ENCODE measurements at places on chromosomes 7 and 10.

GRCh38 chr10:31702005-31702404 lies 226.6 kb downstream of the ARHGAP12 start:
- no peak for DNase-seq

GRCh38 chr10:88974446-88975376 lies 15.9 kb upstream of the FAS start:
- no peak for DNase-seq

GRCh38 chr7:149666360-149666945 lies 106.9 kb downstream of the ZNF467 start:
- no peak for DNase-seq

GRCh38 chr10:35133586-35133985 lies 6.9 kb downstream of the CREM start:
- DNase-seq = no peak

GRCh38 chr10:53209944-53210611 lies 437.5 kb upstream of the MBL2 start:
- peak; percentile 15 for DNase-seq

DNA sequence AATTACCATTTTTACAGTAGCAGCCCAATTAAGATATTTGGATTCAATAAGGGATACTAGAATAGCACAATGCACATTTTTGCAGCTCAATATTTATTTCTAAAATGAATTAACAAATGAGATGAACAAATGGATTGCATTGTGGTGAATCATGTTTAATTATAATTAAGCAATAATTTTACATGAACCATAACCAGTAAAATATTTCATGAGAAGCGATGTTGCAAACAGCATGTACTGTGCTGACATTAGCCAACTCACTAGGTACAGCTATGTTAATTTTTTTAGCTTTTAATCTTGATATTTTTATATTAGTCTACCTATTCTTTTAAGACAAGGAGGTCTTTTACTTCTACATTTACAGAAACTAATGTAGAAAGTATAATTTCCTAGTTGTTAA lies 399.1 kb upstream of the AKR1E2 start:
- DNase-seq = peak; percentile 20

GRCh38 chr10:129965425-129965808 lies 1.3 kb upstream of the EBF3 start:
- DNase-seq = no peak

- no peak for DNase-seq
These were observed 56.5 kb downstream of the SHTN1 start for GRCh38 chr10:116948530-116948870.

GRCh38 chr7:131722371-131722770 lies 165.9 kb upstream of the PODXL start:
- peak; percentile 71 for DNase-seq

GRCh38 chr10:119655566-119656001 lies 4.4 kb downstream of the BAG3 start:
- peak; percentile 69 for DNase-seq

DNA sequence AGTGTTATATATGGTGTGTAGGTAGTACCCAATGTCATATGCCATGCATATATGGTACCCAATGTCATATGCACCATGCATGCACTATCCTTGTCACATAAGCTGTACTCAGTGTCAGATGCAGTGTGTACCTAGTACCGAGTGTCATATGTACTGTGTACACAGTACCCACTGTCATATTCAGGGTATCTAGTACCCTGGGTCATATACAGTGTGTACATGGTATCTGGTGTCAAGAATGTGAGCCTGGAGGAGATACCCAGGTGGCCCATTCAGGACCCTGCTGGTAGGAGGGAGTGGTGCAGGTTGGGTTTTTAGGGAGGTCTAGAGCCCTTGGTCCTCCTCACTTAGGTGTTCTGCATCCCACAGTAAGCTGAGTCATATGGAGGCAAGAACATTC lies 1.8 kb downstream of the ZMYND11 start:
- DNase-seq = no peak

DNA sequence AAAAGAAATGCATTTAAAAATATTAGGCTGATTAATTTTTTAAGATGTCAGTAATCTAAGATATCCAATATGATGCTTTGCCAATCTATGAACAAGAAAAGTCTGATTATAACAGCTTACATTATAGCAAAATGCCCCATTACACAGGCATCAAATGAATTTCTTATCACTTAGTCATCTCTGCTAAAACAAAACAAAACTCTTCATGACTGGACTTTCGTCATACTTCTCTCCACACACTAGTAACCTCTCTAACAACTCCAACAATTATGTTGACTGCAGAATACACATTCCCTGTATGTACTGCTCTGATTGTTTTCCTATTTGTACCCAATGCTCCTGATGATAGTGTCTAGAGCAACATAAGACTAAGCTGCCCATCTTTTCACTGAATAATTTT lies 3.8 kb upstream of the MKI67 start:
- peak; percentile 49 for DNase-seq

DNA sequence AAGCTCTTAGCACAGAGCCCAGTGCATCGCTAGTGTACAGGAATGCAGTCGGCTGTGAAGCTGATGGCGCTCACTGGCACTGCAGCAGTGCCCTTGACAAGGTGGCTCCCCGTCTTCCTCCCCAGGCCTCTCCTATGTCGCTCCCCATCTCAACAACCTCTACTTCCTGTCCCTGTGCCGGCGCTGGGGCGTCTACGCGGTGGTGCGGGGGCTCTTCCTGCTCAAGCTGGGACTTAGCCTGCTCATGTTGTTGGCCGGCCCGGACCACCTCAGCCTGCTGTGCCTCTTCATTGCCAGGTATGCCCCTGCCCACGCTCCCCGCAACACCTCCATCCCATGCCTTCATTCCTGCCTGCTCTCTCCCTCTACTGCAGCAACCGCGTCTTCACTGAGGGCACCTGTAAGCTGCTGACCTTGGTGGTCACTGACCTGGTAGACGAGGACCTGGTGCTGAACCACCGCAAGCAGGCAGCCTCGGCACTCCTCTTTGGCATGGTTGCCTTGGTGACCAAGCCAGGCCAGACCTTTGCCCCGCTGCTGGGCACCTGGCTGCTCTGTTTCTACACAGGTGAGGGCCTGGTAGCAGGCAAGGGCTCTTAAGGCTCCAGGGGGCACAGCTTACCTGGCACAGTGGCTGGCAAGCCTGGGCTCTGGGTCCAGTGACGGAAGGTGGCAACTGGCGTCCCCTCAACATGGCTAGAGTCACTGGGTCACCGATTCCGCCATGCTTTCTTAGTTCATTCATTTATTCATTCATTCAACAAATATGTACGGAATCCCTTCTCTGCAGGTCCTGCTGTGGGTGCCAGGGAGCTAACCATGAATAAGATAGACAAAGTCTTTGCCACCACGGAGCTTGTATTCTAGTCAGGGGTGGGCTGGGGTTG lies 22.3 kb upstream of the C10orf95 start:
- DNase-seq = no peak

- DNase-seq = no peak
These were observed 15.5 kb downstream of the ENTPD7 start for GRCh38 chr10:99674762-99675161.

DNA sequence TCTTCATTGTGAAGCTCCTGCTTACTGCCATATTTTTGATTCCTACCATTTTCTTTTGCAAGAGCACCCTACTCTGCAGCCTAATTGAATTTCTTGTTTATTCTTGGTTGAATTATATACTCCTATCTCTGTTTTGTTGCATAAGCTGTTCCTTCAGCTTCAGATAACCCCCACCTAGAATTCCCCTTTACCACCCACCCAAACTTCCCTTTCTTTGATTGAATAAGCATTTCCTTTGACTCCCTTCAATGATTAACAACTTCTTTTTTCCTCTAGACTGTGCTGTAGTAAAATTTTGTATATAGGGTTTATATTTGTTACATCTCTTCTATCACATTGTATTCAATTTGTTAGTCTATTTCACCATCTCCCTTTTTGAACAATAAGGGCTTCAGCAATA lies 168.1 kb downstream of the GPR37 start:
- no peak for DNase-seq

GRCh38 chr7:155411718-155412415 lies 46.1 kb upstream of the EN2 start:
- DNase-seq = no peak

- DNase-seq = no peak
These were observed 47.3 kb downstream of the NCAPG2 start for GRCh38 chr7:158657189-158657746.

- DNase-seq = peak; percentile 57
These were observed 271.0 kb upstream of the LRRTM3 start for GRCh38 chr10:66654861-66655260.

- DNase-seq = no peak
These were observed 9.9 kb downstream of the FAM131B start for GRCh38 chr7:143352531-143353002.

DNA sequence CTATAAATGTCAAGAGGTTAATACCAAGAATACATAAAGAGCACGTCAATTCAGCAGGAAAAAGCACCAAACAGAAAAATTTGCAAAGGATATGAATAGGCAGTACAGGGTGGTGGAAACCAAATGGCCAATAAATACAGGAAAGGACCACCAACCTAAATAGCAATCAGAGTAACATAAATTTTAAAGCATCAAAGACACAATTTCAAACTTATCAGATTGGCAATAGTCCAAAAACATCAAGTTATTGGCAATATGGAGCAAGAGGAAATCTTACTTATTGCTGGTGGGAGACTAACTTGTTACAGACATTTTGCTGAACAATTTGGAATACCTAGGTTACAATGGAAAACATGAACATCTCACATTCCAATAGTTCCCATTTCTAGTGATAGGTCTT lies 24.1 kb downstream of the SYPL1 start:
- no peak for DNase-seq

DNA sequence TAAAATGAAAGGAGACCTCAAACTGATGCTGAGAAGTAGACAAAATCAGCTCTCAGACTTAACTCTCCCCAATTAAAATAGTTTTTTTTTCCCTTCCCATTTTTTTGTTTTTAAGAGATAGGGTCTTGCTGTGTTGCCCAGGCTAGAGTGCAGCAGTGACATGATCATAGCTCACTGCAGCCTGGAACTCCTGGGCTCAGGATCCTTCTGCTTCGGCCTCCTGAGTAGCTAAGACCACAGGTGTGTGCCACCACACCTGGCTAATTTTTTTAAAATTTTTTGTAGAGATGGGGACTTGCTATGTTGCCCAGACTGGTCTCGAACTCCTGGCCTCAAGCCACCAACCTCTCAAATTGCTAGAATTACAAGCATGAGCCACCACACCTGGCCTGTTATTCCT lies 61.1 kb downstream of the NHLRC2 start:
- no peak for DNase-seq

DNA sequence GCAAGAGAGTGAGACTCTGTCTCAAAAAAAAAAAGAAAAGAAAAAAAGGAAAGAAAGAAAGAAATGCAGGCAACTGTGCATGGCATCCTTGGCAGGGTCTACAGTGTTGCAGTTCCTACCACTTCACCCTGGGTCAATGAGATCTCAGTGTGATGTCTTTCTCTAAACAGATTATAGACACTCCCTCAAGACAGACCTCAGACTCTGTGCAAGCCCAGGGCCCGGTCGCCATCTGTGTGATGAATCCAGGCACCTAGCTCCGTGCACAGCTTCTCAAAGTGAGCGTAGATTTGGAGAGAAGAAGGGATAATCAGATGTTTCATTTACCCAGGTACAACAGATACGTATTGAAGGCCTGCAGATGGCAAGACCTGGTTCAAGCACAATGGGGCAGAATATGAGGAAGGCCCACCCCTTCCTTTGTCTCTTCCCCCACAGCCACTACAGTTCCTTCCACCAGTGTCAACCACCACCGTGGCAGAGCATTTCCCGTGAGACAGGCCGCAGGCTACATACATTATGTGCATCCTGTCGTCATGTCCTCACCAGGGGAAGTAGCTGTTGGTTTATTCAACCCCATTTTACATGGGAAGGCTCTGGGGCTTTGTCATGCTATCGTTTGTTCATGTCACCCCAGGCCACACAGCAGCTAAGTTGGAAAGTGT lies 471.7 kb upstream of the GALNT17 start:
- no peak for DNase-seq

- no peak for DNase-seq
These were observed 45.5 kb upstream of the ANAPC16 start for GRCh38 chr10:72170263-72170662.

GRCh38 chr7:27775782-27776181 lies 35.8 kb downstream of the TAX1BP1 start:
- DNase-seq = no peak

DNA sequence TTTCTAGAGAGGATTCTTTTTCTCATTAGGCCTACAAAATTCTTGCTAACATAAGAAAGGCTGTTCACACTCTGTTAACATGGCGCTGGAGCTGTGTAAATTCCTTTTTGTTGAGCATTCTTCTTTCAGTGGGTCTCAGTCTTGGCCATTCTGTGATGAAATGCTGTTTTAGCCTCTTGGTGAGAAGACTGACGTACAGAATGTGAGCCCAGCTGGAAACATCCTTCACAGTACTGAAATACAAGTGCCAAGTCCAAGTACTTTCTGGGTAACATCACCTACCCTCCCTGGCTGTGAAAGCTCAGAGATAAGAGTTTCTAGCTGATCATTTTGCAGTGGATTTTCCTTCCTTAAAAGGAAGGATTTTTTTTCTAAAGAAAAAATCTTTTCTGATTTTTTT lies 231.8 kb downstream of the AHR start:
- DNase-seq = peak; percentile 56

DNA sequence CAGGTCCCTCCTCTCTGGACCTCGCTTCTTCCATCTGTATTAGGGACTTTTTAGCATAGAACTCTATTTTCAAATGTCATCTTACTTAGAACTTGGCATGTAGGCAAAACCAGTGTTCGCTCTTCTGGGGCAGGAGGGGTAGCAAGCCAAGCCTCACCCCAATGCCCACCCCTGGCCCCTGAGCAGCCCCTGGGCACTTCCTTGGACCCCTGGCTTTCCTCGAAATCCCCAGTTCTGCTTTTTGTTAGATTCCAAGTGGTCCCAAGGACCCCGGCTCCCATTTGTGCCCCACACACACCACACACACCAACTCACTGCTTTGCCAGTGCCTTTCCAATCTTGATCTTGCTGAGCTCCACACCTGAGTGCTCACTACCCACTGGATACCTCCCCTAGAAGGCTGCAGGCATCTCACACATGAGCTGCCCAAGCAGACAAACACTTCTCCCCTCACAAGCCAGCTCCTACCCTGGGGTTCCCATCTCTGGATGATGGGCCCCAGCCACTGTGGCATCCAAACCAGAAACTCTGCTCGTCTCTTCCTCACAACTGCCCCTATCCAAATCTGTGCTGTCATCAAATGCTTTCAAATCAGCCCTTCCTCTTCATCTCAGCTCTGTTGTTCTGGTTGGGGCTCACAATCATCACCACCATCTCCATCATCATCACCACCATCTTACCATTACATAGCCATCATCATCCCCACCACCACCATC lies 167.9 kb upstream of the ZMIZ1 start:
- DNase-seq = no peak

DNA sequence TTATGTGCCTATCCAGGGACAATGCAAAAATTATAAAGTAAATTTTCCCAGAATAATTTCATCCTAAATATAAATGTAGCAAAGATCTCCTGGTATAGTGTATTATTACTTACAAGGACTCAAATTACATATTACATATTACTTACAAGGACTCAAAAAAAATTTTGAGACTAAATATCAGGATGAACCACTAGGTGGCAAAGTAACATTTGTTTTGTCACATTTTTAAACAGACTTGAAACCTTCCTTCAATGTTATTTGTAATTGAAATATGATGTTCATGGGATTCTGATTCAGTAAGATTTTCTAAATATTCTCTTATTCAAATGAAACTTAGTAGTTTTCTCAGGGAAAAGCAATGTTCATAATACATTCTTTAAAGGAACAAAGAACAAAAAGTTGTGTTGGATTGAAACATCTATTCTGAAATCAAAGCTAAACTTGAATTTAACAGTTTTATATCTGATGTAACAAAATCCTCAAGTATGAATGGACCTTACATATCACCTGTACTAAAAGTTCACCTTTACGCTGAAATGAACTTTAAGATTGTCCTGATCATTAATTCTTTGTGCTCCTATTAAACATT lies 74.3 kb upstream of the GNAI1 start:
- DNase-seq = peak; percentile 69
